ENCODE measurements at places on chromosomes 1 and 21.
A peak's percentile ranks its signal among the peaks of the same experiment; 100 is the strongest.

DNA sequence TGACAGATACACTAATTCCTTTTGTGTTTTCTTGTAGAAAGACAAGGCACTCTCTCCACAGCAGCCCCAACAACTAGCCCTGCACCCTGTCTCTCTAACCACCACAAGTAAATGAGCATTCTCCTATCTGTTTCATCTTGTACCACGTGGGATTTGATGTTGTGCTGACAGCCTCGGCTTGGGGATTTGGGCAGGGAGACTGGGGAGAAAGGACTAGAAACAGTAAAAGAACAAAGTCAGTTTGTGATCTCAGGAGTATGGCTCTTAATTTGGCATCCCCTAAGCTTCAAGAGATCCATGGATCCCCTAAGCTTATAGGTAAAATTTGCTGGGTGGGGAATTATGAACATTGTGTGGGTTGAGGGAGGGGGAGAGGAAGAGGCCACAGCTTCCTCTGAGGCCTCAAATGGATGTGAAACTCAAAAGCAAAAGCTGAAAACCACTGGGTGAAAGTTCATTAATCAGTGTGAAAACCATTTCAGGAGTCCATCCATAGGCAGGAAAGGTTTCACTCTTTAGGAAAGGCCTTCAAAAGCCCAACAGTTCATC lies 3.1 kb downstream of the C1orf162 start:
- DNase-seq = peak; percentile 22

GRCh38 chr1:27811741-27812500 lies 18.7 kb upstream of the PPP1R8 start:
- DNase-seq = no peak

- no peak for DNase-seq
Measured at GRCh38 chr1:25476186-25477097, 45.7 kb downstream of the MACO1 start.

DNA sequence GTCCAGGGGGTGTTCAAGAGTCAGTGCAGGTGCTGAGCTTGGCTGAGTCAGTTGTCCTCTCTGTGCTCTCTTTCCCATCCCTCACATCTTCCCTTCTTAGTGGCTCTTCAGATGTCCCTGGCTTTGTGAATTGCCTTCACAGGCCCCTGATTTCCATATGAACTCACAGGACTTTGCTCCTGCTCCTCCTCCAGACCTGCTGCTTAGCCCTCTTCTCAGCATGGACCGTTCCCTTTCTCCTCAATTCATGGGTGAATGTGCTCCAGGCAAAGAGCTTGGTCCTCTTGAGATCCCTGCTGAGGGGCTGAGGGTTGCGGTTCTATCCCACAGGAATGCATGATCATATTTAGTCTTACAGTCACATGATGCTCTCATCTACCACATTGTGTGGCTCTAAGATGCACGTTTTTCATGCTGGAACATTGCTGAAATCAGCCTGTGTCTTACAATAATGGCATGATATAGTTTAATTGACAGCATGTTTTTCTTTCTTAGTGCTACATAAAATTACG lies 30.5 kb downstream of the CACNA1E start:
- no peak for DNase-seq

- DNase-seq = no peak
Measured at GRCh38 chr1:180536821-180537372, 21.9 kb upstream of the OVAAL start.

DNA sequence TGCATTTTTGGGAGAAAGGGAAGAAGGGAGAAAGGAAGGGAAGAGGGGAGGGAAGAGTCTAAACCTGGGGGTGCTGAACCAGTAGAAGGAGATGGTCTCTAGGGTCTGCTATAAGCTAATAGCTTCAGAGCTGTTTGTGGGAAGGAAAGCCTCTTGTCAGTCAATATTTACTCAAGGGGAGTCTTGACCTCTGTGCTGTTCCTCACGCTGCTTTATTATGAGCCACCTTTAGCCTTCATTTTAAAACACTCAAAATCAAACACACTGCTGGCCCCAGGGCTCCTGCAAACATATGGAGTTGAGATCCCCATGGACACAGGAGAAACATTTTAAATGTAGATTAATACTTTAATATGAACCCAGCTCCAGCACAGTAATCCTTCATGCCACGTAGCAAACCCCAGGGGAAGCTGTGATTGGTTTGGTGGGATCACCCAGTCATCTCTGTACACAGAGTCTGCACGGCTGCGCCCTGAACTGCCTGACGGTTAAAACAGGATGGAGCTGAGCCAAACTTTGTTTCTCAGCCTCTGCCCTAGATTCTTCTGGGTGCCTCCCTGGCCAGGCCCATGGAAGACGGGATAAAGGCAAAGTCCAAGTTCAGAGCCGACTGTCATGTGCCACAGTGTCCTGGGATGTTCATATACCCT lies 40.2 kb upstream of the VWA5B1 start:
- peak; percentile 4 for DNase-seq

GRCh38 chr1:206074839-206075238 lies 21.9 kb downstream of the RHEX start:
- DNase-seq = no peak

DNA sequence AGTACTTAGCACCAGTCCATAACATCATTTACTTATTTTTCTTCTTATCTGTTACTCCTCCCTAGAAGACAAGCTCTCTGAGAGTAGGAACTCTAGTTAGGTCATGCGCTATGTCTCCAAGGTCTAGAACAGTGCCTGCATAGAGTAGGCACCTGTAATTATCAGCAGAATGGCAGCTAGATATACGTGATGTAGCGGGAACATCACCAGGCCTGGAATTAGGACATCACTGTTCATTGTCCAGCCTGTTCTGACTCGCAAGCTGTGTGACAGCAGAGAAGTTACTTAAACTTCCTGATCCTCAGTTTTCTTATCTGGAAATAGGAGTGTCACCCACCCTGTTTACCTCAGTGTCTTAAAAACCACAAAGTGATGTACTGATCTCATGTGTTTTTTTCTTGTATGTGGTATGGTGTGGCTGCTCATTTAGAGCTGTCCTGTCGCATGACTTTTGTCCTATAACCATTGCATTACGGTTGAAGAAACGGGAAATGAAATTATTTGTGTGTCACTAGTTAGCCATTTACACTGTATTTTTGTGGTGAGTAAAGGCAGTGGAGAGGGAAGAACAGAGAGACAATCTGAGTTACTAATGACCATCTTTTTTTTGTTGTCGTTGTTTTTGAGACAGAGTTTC lies 37.1 kb upstream of the EXO1 start:
- DNase-seq = no peak

- DNase-seq = no peak
Measured at GRCh38 chr1:211739671-211740411, 64.4 kb upstream of the NEK2 start.

DNA sequence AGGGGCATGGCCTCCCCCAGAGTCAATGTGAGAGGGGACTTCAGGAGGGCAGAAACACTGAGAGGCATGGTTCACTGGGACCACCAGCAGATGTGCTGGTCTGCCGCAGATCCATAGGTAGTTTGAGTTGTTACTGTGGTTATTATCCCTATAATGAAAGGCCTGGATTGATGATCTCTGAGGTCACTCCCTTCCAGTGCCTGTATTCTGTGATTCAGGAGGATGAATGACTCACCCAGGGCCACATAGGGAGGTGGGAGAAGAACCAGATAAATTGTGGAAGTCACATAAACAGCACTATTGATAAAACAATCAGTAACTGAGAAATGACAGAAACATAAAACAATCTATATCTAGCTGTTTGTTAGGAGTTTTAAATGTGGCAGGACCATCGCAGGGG lies 22.7 kb upstream of the ACTL8 start:
- DNase-seq = no peak

DNA sequence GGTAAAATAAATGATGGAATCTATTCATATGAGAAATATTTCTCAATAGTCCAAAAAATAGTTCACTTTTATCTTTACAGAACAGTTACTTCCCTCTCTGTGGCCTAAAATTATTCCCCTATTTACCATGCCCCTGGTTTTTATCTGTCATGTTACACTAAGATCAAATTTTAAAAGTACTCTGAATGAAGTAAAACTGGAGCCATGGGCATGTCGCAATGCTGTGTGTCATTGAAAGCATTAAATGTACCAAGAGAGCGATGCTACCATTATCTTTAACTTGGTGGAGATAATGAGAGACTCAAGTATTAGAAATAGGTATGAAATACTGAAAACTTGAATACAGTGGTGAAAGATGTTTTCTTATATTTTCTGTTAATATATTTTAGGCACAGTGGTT lies 146.2 kb downstream of the KCNT2 start:
- no peak for DNase-seq

DNA sequence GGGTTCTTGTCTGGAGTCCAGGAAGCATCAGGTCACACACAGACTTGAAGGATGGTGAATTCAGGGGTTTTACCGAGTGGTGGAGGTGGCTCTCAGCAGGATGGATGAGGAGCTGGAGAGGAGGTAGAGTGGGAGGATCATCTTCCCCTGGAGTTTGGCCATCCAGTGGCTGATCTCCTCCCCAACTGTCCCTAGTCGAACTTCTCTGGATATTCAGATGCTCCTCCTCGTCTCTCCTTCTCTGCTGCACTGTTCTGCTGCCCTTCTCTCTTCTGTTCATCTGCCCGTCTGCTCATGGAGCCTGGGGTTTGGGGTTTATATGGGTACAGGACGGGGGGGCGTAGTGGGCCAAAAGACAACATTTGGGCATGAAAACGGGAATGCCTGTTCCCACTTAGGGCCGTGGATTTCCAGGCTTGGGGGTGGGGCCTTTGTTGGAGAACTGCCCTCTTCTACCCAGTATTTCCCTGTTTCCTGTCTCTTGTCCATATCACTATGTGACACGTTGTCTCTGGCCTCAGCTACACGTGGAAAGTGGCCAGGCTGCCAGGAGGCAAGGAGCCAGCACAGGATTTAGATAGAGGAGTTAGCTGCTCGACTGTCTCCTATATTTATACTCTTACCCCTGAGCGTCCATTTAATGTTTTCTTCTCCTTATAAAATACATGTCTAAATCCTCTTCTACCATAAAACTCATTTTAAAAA lies 76.7 kb downstream of the SIPA1L2 start:
- DNase-seq = no peak

DNA sequence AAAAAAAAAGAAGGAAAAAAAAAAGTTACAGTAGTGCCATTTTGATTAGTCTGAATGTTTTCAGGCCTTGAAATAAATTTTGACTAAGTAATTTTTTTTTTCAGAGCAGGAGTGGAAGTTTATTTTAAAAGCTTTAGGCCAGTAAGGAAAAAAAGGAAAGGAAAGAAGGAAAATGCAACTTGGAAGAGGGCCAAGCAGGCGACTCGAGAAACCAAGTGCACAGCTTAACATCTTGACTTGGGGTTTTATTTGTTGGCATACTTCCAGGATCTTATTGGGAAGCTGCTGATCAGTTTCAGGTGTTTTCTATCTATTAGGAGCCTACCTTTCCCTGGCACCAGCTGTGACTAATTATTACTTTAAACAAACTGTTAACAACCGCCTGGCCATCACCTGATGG lies 41.7 kb downstream of the ATF3 start:
- no peak for DNase-seq

- no peak for DNase-seq
Measured at GRCh38 chr1:48820491-48820890, 43.8 kb upstream of the BEND5 start.

DNA sequence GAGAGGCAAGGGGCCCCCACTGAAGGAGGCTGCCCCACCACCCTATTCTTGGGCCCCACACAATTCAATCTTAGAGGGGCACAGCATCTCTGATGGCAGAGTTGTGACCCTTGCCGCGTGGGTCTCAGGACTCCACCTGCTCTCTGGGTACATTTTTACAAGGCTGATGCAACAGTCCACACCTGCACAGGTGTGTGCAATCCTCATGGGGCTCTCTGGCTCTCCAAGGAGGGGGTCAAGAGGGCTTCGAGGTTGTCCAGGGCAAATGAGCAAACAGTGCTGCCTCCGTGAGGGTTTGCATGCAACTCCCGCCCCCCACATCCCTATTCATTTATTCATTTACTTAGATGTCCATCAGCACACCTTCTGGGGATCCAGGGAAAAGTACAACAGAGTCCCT lies 81.6 kb upstream of the IFFO2 start:
- DNase-seq = no peak

- DNase-seq = no peak
Measured at GRCh38 chr1:214927796-214928195, 154.7 kb upstream of the KCNK2 start.

GRCh38 chr1:153404768-153405167 lies 11.6 kb upstream of the S100A7A start:
- DNase-seq = peak; percentile 57

GRCh38 chr1:18750600-18750999 lies 108.9 kb downstream of the TAS1R2 start:
- DNase-seq = no peak

- DNase-seq = no peak
Measured at GRCh38 chr1:231690059-231690458, 63.5 kb downstream of the DISC1 start.

DNA sequence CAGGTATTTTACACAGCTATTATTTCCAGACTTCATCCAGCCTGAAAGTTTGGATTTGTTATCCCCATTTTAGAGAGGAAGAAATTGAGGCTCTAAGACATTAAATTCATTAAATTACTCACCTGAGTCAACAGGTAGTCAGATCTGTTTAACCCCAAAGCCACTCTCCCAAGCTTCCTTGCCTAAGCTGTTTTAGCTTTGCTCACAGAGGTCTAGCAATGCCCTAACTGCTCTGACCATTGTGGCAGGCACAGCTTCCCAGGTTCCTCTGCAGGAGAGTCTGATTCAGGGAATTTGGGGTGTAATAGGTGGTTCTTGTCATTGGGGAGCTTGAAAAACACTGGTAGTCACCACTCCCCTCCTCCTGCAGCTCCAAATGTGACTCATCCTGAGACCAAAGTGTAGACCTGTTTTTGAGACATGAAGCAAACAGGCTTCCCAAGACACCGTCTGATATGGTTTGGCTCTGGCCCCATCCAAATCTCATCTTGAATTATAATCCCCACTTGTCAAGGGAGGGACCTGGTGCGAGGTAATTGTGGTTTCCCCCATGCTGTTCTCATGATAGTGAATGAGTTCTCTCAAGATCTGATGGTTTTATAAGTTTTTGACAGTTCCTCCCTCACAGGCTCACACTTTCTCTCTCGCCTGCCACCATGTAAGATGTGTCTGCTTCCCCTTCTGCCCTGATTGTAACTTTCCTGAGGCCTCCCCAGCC lies 142.8 kb upstream of the DNAH14 start:
- no peak for DNase-seq

DNA sequence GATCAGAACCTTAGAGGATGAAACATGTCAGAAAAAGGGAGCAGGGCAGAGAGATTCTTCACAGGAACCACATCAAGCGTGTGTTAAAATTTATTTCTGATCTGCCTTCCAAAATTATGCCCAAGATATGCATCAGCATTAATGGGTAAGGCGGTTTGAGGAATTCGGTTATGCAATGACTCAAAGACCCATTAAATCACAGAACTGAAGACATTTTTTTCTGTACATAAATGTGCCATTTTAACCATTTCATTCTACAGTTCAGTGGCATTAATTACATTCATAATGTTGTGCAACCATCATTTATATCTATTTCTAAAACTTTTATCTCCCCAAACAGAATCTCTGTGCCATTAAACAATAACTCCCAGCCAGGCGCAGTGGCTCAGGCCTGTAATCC lies 43.4 kb downstream of the CNST start:
- no peak for DNase-seq

DNA sequence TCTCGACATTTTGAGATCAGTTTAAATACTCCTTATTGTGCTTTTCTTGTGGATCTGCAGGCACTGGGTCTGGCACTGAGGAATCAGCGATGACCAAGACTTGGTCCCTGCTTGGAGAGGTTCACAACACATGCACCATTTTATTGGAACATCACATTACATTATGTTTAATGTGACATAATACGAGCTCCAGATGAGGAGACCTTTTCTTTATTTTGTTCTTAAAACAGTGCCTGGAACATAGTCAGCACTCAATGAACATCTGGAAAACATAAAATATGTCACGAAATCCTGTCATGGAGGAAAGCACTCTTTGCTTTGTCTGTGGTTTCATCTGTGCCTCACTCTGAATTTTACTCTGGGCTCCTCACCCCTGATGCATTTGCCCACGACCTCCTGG lies 110.7 kb downstream of the ST6GALNAC3 start:
- DNase-seq = no peak
